ENCODE measurements at places on chromosomes 4 and X.

DNA sequence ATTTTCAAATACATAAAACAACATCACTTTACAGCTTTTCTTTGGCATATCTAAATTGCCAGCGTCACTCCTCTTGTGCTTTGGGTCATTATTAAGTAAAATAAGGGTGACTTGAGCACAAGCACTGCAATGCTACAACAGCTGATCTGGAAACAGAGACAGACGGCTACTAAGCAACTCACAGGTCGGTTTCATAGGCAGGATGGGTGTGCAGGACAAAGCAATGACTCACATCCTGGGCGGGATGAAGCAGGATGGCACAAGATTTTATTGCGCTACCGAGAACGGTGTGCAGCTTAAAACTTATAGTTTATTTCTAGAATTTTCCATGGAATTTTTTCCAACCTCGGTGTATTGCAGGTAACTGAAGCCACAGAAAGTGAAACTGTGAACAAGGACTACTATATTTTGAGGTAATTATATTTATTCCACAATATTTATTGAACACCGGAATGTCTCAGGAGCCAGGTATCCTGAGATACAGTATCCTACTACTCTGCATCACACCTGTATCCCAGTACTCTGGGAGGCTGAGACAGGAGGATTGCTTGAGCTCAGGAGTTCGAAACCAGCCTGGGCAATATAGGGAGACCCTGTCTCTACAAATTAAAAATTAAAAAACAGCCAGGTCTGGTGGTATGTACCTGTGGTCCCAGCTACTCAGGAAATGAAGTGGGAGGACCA lies 215.5 kb downstream of the APBB2 start:
- DNase-seq, result no peak

DNA sequence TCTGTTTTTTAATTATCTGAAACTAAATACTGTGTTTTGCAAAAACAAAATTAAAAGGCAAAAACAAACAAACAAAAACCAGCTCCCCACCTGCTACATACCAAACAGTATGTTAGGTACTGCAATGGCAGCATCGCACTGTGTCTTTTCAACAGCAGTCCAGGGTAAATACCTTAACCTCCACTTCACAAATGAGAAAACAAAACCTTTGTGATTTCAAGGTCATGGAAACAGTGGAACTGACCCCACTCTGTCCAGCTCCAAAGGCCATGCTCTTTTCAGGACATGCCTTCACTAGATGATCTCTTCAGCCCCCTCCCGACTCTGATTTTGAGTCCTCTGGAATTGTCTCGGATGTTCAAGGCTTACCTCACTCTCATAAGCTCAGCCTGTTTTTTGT lies 183.4 kb downstream of the CBR4 start:
- no peak for DNase-seq

- DNase-seq, result no peak
Observed at GRCh38 chrX:101484135-101484534, 1.1 kb upstream of the ARMCX4 start.

- no peak for DNase-seq
Observed at GRCh38 chrX:6041630-6042029, 187.0 kb downstream of the NLGN4X start.

- no peak for DNase-seq
Observed at GRCh38 chrX:22159071-22159470, 113.6 kb upstream of the CBLL2 start.

DNA sequence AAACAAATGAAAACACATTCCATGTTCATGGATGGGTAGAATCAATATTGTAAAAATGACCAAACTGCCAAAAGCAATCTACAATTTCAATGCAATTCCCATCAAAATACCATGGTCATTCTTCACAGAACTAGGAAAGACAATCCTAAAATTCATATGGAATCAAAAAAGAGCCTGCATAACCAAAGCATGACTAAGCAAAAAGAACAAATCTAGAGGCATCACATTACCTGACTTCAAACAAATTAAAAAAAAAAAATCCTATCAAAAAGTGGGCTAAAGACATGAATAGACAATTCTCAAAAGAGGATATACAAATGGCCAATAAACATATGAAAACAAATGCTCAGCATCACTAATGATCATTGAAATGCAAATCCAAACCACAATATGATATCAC lies 297.5 kb downstream of the NAF1 start:
- no peak for DNase-seq

- DNase-seq, result no peak
Observed at GRCh38 chr4:6180841-6181631, 19.3 kb downstream of the JAKMIP1 start.
